ENCODE measurements at places on chromosomes 11 and 22.

DNA sequence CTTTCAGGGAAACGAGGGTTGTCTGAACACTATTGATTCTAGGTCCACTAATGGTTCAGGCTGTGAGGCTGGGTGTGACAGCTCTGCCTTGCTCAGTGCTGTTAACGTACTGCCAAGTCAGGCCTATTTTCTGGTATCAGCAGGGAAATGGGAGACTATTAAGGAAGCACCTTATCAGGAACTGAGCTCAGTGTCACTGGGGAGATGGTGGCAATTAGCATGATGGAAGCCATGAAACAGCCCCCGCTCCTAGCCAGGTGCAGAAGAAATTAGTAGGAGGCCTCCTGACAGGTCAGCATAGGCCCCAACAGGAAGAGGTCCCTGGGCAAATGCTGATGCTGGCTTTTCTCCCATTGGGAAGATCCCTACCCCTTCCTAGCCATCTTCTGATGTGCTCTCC is 42.6 kb upstream of the LMO2 start:
- peak; percentile 24 for DNase-seq

DNA sequence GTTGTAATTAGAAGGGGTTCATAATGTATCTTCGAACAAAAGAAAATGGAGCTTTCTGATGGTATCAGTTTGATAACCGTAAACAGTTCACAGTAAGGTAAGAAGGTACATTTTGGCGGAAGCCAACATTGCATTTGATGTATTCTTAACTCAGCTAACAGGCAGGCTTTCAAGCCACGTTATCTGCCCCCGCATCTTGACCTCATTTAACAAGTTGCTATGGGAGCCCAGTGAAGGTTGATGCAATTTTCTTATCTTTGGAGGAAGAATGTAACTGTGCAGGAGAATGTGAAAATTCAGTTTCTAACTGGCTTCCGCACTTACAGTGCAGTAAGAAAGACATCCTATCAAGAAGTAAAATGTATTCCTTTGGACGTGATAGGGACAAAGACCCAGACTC is 110.6 kb downstream of the ETS1 start:
- DNase-seq = no peak

GRCh38 chr11:95698676-95699557 is 90.7 kb downstream of the FAM76B start:
- no peak for DNase-seq

DNA sequence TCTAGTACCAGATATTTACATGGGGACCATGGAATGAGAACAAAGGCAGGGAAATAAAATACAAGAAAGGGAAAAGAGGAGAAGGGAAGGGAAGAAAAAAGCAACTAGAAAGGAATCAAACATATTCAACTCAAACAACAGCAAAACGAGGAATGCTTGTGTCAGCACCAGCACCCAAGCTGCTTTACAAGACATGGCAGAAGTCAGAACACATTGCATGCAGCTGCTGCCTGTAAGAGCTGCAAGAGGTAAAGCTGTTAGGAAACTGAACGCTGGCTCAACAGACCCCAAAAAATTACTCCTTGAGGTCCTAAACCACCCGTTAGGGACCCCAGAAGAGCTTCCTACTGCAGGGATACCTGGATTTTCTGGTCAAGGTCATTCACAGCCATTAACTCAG is 296.9 kb downstream of the OPCML start:
- DNase-seq = no peak

- no peak for DNase-seq
These were observed 494 bp downstream of the ZDHHC5 start for GRCh38 chr11:57668434-57668782.

All from NCI-H1436 treated with DMSO at 0.1 percent for 48 hours (cell line).